ENCODE measurements at places on chromosomes 13 and 19. TPM values are rescaled to one million over a fixed set of nuclear protein-coding genes. Genes with fewer than 3 reads are reported as not detected.

GRCh38 chr19:5957170-5957569 is 20.8 kb downstream of the RANBP3 start:
- peaks cover 67% of the 10 kb centered on the region for H3K4me1 ChIP-seq
- no peak for DNase-seq
- H3K4me3 ChIP-seq: no peak overlapping the region
- no peaks in the 10 kb centered on the region for H3K27me3 ChIP-seq

DNA sequence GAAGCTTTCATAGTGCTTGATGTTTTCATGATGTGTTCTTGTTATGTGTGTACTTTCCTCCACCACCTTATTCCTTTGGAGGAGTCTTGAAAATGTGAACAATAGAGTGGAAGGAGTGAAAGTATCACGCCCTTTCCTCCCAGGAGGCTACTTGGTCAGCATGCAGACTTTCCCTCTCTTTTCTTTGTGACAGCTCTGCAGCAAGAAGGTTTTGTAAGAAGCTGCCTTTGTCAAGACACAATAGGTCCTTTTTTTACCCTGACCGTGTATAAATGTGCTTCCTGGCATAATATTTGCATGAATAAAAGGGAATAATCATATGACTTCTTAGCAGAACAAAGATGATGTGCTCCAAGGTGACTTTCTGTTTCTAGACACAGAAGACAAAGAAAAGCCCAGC is 882.6 kb upstream of the SLITRK5 start:
- H3K36me3 ChIP-seq: no peaks in the 10 kb centered on the region
- no peak overlapping the region for H3K4me3 ChIP-seq
- H3K4me1 ChIP-seq: no peaks in the 10 kb centered on the region
- no peak for DNase-seq
- no peaks in the 10 kb centered on the region for H3K27me3 ChIP-seq

DNA sequence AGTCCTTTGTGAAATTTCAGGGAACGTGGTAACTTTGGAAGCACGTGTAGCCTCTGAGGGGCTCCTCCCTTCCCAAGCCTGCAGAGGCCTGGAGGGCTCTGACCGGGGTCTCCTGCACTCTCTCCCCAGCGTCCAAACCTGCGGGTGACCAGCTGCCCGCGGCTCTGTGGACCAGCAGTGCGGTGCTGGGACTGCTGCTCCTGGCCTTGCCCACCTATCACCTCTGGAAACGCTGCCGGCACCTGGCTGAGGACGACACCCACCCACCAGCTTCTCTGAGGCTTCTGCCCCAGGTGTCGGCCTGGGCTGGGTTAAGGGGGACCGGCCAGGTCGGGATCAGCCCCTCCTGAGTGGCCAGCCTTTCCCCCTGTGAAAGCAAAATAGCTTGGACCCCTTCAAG is 2.7 kb upstream of the TPGS1 start:
- H3K4me3 ChIP-seq: no peak overlapping the region
- H3K27ac ChIP-seq: no peak overlapping the region
- DNase-seq: peak; percentile 7

DNA sequence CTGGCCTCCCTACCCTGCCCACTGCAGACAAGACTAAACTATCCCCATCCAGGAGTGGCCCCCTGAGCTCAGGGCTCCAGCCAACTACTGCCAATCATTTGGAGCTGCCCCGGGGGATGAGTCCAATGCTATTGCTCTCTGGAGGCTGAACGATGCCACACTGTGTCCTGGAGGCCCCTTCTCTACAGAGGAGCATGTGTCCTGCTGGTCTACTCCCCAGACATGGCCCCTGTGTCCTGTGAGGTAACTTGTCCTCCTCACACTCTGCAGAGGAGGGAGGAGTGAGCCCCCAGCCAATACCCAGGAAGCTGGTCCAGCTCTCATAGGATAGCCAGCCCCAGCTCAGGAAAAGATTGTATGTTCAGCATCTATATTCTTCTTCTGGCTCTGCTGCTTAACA is 159.1 kb upstream of the GPR12 start:
- H3K4me1 ChIP-seq: peaks cover 11% of the 10 kb centered on the region
- no peak for DNase-seq
- no peak overlapping the region for H3K4me3 ChIP-seq
- no peaks in the 10 kb centered on the region for H3K27me3 ChIP-seq
- H3K27ac ChIP-seq: no peak overlapping the region
- no peaks in the 10 kb centered on the region for H3K36me3 ChIP-seq

GRCh38 chr13:100543872-100544602 is 44.6 kb downstream of the GGACT start:
- no peak overlapping the region for H3K27ac ChIP-seq
- no peak overlapping the region for H3K4me3 ChIP-seq
- no peaks in the 10 kb centered on the region for H3K36me3 ChIP-seq
- peaks cover 4% of the 10 kb centered on the region for H3K4me1 ChIP-seq
- no peaks in the 10 kb centered on the region for H3K27me3 ChIP-seq
- DNase-seq: no peak

GRCh38 chr13:77143431-77143830 is 116.5 kb upstream of the FBXL3 start:
- no peaks in the 10 kb centered on the region for H3K27me3 ChIP-seq
- no peaks in the 10 kb centered on the region for H3K4me1 ChIP-seq
- no peak overlapping the region for H3K4me3 ChIP-seq
- peaks cover 77% of the 10 kb centered on the region for H3K36me3 ChIP-seq
- no peak overlapping the region for H3K27ac ChIP-seq

- H3K36me3 ChIP-seq: no peaks in the 10 kb centered on the region
- H3K27me3 ChIP-seq: no peaks in the 10 kb centered on the region
- no peak overlapping the region for H3K4me3 ChIP-seq
- H3K4me1 ChIP-seq: no peaks in the 10 kb centered on the region
- no peak for DNase-seq
- H3K27ac ChIP-seq: no peak overlapping the region
Measured at GRCh38 chr13:90995614-90996013, 351.9 kb upstream of the MIR17HG start.

GRCh38 chr19:40614622-40615411 is 13.6 kb downstream of the LTBP4 start:
- H3K36me3 ChIP-seq: peaks cover 7% of the 10 kb centered on the region
- H3K27me3 ChIP-seq: no peaks in the 10 kb centered on the region
- DNase-seq: no peak
- H3K4me3 ChIP-seq: peak overlapping the region; percentile 76
- peaks cover 42% of the 10 kb centered on the region for H3K4me1 ChIP-seq
- H3K27ac ChIP-seq: peak overlapping the region; percentile 68

DNA sequence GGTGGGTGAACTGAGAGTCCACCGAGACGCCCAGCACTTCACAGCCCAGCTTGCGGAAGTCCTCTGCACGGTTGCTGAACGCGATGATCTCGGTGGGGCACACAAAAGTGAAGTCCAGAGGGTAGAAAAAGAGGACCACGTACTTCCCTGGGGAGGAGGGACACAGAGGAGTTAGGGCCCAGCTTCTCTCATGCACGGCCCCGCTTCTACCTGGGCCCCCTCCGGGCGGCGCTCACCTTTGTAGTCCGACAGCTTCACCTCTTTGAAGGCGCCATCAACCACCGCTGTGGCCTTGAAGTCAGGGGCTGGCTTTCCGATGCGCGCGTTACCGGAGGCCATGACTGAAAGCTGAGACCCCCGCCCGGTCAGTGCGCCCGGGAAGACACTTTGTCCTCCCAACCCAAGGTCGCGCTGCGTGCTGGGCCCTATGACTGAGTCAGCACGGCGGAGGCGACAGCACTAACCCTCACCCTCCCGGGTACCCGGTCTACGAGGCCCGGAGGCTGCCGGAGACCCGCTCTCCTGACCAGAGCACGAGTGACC is 606 bp downstream of the PRDX2 start:
- H3K4me1 ChIP-seq: peaks cover 34% of the 10 kb centered on the region
- peaks cover 6% of the 10 kb centered on the region for H3K27me3 ChIP-seq
- peak overlapping the region; percentile 90 for H3K4me3 ChIP-seq
- no peak for DNase-seq

DNA sequence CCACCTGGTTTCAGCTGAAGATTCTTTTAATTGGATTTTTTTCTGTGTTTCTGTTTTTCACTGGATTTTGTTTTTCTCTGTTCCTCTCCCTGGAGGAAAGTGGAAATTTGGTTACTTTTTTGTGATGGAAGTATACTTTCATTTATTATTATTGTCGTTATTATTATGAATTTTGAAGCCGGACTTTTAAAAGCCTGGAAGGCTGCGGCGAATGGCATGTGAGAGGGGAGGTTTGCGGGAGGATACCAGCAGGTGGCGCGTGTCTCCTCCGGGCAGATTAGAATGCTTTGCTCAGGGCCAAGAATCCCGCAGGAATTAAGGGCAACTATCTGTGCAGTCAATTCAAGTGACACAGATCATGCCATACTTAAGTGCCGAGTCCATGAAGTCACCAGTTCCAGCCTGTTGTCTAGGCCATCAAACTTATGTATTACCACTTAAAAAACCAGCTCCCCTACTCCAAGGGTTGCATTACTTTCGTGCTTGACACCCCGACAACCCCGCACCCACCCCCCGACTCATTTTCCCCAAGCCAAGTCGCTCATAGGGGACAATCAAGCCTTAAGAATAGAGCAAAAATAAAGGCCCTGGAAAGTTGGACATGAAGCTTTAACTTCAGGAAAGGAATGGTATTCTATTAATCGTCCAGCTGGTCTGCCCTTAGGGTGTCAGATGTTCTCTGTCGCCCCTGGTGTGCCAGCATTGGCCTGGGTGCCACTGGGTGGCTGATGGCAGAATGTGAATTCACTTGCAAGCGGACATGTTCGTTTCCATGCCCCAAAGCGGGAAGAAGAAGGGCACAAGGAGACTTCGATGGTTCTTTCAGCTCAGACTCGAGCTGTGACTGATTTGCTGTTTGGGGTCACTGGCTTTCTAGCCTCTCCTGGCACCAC is 1.3 kb upstream of the LRCH1 start:
- peaks cover 20% of the 10 kb centered on the region for H3K4me1 ChIP-seq
- H3K36me3 ChIP-seq: no peaks in the 10 kb centered on the region
- no peak overlapping the region for H3K27ac ChIP-seq
- H3K4me3 ChIP-seq: peak overlapping the region; percentile 92
- H3K27me3 ChIP-seq: peaks cover 3% of the 10 kb centered on the region

DNA sequence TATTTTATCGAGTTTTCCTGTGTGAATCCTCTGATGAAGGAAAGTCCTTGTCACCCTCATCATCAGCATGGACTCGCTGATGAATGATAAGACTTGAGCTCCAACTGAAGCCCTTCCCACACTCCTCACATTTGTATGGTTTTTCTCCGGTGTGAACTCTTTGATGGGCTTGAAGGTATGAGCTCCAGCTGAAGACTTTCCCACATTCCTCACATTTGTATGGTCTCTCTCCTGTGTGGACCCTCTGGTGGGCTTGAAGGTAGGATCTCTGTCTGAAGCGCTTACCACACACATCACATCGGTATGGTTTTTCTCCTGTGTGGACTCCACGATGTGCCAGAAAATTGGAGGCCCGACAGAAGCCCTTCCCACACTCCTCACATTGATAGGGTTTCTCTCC is 21.7 kb downstream of the ZNF45 start:
- H3K36me3 ChIP-seq: peaks cover 45% of the 10 kb centered on the region
- no peaks in the 10 kb centered on the region for H3K27me3 ChIP-seq
- no peak overlapping the region for H3K27ac ChIP-seq
- H3K4me3 ChIP-seq: no peak overlapping the region
- DNase-seq: no peak
- no peaks in the 10 kb centered on the region for H3K4me1 ChIP-seq

Gene ZNF100
- 16.9 TPM for total RNA-seq

Gene CEACAM8
- not detected for total RNA-seq

Gene KLC3
- not detected for total RNA-seq
